Activated T-helper 1 cell treated with anti-CD3 and anti-CD28 coated beads, Interleukin-12 subunit alpha, Interleukin-12 subunit beta, Interleukin-2, Interleukin-4 antibody, amounts not matched to agents 30 ng/mL and 10 ng/mL and 1 ng/mL, durations not matched to agents 14 hours and 24 hours and 36 hours (primary cell): ENCODE measurements at places on chromosomes 11 and 22. TPM values are rescaled to one million over a fixed set of nuclear protein-coding genes. Genes with fewer than 3 reads are reported as not detected.
A peak's percentile ranks its signal among the peaks of the same experiment; 100 is the strongest.

DNA sequence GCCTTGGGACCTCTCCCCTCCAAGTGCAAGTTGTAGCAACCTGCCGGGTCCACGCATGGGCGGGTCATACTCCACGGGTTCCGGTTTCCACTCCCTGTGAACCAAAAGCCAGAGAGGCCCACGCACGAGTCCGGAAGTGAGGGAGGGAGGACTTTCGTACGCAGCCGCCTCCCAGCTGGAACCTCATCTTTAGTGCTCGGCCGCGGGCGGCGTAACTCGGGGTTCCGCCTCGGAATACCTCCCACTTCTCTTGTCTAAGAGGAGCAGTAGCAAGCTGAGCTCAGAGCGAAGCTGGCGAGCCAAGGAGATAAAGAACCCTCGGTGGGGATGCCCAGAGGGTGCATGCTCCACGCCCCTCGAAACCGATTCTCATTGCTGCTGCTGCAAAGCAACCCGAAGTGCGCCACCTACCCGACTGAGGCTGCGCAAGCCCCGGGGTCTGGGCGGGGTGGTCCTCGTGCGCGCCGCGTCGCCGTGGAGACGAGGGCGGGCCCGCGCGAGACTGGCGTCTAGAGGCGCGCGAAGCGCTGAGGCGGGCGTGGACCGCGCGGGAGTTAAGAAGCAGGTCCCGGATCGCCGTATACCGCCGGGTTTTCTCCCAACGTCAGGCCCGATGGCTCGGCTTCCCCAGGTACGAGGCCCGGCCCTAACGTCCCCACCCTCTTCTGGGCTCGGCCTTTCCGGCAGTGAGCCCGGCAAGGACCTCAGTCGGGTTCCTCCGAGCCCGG lies at the start of gene SFI1:
Gene SFI1, plus strand, starts transcription at position 530 of the 728 bp plus-strand sequence. CDS start 11,749 bp downstream, outside the sequence.
- DNase-seq: peak; percentile 94

DNA sequence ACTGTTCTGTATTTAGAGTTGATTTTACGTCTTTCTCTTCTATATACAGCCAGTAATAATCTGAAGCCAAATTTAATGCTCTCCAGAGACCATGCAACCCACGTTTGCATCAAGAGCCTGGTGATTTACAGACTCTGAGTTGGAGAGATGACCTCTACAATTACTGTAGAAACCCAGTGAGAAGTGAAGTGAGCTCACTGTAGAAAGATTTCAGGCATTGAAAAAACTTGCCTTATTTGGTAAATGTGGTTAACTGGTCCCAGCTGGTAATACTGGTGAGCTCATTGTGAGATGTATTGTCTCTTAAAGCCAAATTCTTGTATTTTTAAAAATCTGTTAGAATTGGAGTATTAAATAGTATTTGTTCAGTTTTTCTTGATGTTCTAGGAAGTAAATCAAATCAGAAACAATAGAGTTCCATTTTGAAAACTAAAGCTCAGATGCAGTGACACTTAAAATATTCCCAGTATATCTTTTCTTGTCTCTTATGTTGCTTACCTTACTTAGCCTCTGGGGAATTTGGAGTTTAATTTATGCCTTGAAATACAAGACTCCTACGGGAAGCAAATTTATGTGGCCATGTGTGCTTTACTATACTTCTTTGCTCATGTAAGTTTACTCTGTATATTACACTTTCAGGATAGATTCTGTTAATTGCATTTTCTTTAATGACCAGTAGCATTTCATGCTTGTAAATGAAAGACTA lies 189.9 kb downstream of the ARHGAP42 start:
- no peak for DNase-seq

GRCh38 chr11:7486781-7487140 lies 1.5 kb downstream of the OLFML1 start:
- DNase-seq: no peak

- no peak for DNase-seq
These were observed 186.5 kb downstream of the SBF2 start for GRCh38 chr11:10107497-10107896.

TRPM5 gene
- not detected in 2 replicates for total RNA-seq

INS gene
- total RNA-seq: not detected in 2 replicates

NELL1 gene
- total RNA-seq: not detected in 2 replicates

HBG1 gene
- total RNA-seq: not detected in 2 replicates
